SHP77 treated with DMSO at 0.1 percent for 48 hours (cell line): ENCODE measurements at places on chromosomes 7 and 10.
A peak's percentile ranks its signal among the peaks of the same experiment; 100 is the strongest.

DNA sequence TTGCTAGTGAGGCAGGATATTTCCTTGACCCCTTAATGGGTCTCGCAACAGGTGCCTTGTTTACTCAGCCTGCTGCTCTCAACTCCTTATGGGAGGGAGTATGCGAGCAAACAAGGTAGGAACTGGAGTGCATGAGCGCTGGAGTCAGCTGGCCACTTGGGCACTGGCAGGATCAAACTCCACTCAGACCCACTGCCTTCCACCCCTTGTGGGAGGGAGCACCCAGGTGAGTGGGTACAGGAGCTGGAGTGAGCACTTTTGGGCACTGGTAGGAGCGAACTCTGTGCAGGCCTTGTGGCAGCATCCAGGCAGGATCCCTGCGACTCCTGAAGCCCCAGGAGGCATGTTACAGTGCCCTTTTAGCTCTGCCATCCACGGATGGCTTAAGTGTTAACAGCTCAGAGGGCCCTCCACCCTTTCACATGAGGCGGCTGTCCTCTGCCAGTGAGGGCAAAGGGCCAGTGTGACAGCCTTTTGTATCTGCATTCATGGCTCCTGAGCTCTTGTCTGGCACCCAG, 123.2 kb downstream of the ST7 start:
- no peak for DNase-seq

DNA sequence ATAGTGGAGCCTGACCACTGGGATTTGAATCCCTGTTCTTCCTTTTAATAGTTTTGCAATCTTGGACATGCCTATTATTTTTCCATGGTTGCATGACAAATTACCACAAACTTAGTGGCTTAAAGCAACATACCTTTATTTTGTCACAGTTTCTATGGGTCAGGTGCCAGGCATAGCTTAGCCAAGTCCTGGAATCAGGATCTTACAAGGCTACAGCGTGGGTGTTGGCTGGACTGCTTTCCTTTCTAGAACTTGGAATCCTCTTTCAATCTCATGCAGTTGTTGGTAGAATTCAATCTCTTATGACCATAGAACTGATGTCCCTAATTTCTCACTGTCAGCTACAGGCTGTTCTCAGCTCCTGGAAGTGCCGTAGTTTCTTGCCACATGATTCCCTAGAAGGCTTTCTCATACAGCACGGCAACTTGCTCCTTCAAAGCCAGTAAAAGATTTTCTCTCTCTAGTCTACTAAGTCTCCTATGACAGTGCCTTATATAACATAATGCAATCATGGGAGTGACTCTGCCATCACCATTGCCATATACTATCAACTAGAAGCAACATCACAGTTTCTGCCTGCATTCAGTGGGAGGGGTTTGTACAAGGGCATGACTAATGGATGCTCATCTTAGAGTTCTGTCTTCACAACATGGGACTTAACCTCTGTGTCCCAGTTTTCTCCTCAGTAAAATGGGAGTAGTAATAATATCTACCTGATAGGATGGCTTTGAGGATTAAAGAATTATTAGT, 243.4 kb upstream of the FZD1 start:
- no peak for DNase-seq

DNA sequence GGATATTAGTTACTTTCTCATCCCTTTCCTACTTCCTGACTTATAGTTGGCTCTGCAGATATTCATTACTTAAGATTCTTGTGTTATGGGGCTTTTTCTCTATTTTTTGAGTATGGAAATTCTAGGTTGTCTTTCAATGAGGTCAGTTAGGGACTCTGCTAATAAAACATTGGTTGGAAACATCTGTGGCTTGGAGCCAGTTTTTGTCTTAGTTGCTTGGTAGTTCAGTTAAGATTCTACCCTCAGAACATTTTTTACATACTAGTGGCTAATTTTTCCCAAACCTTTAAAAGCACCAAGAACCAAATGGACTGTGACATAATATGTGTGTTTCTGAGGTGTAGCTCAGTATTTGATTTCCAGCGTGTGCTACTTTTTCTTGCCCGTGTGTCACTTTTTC, 305.6 kb upstream of the FZD1 start:
- DNase-seq = no peak

GRCh38 chr10:108005627-108006026, 841.1 kb upstream of the SORCS1 start:
- no peak for DNase-seq

DNA sequence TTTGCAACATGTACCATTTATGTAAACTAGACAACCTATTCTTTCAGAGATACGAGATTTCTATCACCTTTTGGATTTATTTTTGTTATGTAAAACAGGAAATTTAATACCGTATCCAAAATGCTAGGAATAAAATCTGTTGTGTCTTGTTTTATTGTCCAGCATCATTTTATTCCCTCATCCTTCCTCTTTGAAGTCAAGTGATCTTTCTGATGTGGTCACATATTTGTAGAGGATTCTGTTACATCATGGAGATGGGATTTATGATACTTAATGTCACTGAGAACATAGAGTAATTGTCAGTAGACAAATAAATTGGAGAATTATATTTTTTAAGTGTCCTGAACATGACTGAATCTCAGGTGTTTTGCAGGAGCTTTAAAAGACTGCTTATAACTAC, 64.7 kb downstream of the ZNF277 start:
- DNase-seq = peak; percentile 95

DNA sequence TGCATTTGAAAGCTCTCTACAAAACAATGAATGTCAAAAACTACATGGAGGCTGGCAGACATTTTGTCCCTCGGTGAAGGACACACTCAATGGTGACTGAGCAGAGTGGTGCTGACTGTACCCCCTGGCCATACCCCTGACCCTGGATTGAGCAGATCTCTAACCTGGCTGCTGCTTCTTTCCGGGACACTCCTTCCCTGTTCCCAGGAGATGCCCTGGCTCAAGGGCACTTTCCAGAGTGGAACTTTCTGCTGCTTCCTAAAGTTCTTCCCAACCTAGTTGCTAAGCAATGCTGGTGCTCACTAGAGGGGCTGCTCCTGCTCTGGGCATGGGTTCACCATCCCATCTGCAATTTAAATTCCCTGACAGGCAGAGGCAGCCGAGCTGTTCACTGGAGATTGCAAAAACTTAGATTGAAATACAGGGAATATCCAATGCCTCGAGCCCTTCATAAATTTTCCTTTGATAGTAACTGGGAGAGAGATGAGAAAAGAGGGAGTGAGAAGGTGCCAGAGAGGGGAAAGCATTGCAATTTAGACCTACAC, 384.3 kb upstream of the PODXL start:
- DNase-seq = no peak

- DNase-seq = no peak
These were observed 147.9 kb downstream of the FRMD4A start for GRCh38 chr10:14182781-14183180.

DNA sequence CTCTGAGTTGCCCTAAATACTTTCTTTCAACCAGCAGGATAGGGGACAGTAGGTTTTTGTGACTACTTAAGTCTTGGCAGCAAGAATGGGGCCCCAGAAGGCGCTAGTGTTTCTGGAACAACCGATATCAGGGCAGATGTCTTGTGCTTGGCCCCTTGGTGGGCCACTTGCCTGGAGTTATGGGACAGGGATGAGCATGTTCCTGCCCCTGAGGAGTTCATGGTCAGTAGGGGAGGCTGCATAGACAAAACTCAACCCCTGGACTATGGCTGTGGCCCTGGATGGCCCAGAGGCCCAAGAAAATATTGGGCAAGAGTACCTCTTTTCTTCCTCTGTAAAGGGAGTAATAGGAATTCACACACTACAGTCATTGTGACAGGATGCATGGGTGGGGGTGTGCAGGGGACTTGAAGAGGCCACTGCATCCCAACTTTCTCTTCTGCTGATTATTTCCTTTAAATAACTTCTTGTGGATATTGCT, 57.7 kb upstream of the IGFBP3 start:
- DNase-seq = no peak

GRCh38 chr10:659688-660141, 29.8 kb downstream of the DIP2C start:
- DNase-seq = no peak

- no peak for DNase-seq
These were observed 6.3 kb downstream of the TRPV5 start for GRCh38 chr7:142927085-142927745.

DNA sequence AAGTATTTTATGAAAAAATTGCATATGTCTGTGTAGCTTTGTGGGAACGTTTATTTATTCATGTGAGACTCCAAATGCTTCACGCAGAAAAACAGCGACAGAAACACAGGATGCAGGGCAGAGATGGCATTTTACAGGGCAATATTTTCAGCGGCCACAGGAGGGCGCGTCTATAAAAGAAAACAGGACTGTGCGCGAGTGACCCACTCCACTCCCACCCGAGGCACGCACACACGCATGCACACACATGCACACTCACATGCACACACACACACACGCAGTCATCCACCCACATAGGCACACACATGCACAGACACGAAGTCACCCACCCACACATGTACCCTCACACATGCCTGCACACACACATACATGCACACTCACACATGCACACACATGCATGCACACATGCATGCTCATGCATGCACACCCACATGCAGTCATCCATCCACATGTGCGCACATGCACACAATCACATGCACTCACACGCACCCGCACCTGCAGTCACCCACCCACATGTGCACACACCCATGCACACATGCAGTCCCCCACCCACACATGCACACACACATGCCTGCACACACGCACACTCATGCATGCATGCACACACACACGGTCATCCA, 96.3 kb downstream of the DNAJB6 start:
- DNase-seq = peak; percentile 44

GRCh38 chr10:78910021-78910420, 158.7 kb upstream of the ZMIZ1 start:
- no peak for DNase-seq

GRCh38 chr10:121340271-121340831, 257.9 kb downstream of the FGFR2 start:
- DNase-seq = no peak

DNA sequence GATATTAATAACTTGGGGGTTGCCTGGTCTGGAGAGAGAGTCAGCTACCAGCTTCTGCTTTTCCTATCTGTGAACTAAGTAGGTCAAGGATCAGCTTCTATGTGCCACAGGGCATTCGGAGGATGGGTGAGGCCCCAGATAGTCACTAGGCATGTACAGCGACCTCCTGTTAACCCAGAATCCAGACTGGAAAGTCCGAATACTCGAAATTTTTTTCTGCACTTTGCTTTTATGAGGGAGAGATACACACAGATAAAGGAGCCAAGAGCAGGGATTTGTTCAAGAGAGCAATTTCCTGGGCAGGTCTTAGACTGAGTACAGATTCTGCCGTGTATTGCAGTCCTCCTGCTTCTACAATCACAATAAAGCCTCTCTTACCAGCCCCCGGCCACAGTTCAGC, 54.2 kb downstream of the EMX2 start:
- DNase-seq = no peak

GRCh38 chr7:129436335-129436923, 2.2 kb downstream of the STRIP2 start:
- DNase-seq = no peak

DNA sequence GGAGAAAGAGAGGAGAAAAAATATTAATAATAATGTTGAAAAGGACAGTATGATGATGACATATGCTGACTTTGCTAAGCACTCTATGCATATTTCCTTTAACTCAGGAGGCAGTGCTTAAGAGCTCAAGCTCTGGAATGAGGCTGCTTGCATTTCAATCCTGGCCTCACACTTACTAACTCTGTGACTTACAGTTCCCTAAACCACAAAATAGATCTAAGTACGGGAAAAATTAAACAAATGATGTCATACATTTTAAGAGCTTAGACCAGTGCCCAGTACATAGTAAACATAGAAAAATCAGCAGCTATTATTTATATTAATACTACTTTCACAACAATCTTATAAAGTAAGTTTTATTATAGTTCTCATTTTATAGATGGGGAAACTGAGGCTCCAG, 61.3 kb downstream of the GFRA1 start:
- no peak for DNase-seq

DNA sequence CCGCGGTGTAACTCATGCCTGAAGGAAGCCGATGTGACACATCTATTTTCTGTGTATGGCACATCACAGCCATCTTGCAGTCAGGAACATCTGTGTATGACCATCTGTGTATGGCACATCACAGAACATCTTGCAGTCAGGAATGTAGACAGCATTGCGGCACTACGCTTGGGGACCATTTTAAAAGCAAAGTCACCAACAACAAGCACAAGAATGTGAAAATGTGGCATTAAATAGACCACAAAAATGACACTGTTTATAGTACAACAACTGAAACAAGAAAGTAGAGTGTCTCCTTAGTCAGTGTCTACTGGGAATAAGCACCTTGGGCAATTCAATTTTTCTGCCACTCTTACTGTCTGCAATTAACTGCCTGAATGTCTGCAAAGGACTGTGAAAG, 124.4 kb downstream of the HGF start:
- DNase-seq = no peak

DNA sequence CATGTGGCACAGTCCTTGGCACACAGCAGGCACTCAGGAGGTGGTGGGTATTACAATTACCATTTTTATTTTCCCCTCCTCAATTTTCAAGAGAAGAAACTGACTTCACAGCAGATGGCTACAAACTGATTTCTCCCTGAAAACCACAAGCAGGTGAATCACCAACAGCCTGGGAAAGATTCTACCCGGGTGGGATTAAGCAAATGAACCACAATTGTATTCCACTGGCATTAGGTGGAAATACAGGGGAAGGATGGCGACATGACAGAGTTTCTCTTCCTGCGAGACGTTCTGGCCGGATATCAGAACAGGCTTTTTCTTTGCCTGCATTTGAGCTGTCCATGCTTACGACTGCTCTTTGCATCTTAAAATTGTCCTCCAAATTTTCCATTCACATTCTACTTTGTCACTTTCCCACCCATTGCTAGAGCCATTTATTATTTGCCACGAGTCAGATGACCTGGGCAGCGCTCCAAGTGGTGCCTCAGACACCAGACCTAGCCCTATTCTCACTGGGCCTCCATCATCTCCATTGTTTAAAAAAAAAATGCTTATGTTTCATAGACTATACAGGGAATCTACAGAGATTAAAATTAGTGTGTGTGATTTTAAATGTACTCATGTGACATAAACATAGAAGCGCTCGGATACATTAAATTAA, 4.6 kb downstream of the DENND11 start:
- no peak for DNase-seq

GRCh38 chr10:12455318-12455717, 106.0 kb downstream of the CAMK1D start:
- no peak for DNase-seq

GRCh38 chr7:40887099-40887498, 752.3 kb downstream of the SUGCT start:
- no peak for DNase-seq

DNA sequence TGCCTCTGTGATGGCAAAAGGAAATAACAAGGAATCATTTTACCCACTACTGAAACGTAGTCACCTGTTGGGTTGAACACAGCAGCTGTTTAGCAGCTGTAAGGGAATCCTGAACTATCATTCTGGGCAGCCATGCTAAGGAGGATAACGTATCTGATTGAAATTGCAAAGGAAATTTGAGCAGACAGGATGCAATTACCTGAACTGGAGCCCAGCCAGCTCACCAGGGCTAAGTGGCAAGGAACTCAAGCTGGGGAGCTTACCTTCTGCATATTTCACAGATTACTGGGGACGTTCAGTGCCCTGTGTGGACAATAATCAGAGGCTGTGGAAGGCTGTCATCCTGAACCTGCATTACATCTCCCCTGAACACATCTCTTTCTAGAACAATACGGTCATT, 650.5 kb downstream of the SORCS3 start:
- DNase-seq = no peak

GRCh38 chr7:157816086-157816485, 479.3 kb downstream of the DNAJB6 start:
- no peak for DNase-seq

GRCh38 chr7:112197322-112197721, 8.9 kb downstream of the DOCK4 start:
- no peak for DNase-seq
